ENCODE measurements at places on chromosomes 4 and X.

DNA sequence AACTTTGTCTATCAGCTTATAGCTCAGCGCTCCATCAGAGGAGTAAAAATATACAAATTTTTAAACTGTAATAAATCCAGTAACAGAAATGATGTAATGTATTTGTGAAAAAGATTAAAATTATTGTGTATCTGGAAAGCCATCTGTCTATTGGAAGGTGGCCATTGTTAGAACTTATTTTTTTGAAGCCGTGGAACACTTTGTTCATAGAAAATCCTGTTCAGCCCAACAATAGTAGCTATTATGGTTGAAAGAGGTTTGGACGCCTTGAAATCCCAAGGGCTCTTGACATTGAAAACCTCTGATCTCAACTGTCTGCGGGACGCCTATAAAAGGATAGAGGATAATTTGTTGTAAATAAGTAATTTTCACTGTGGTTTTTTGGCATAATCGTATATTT lies 98.3 kb downstream of the RAPGEF2 start:
- no peak for DNase-seq

DNA sequence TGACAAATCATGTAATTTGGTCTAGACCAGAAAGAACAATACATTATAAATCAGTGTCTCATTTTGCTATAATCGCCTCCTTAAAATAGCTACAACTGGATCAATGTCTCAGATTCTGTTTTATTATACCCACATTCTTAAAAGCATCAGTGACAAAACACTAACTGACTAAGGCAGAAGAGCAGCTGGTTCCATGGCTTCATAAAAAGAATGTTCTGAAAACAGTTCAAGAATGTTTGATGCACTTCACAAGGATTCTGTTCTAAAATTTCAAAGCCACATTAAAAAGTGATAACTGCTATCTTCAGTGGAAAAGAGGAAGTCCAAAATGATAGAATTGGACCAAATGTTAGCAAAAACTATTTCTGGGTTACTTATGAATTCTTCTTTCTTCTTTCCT lies 69.8 kb downstream of the COL25A1 start:
- no peak for DNase-seq

GRCh38 chrX:15834827-15835595 lies 19.6 kb downstream of the AP1S2 start:
- no peak for DNase-seq

- DNase-seq: no peak
These were observed 101.3 kb downstream of the LARP1B start for GRCh38 chr4:128162434-128162833.

DNA sequence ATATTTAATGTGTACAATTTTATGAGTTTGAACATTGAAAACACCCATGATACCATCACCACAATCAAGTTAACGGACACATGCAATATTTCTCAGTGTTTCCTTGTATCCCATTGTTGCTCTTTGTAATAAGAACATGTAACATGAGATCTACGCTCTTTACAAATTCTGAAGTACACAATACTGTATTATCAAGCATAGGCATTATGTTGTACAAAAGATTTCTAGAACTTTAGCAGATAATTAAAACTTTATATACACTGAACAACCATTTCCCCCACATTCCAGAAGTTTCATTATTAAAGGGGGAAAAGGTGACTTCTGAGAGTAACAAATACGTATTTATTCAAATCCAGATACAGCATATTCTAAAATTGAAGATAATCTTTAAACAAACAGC lies 114.5 kb downstream of the SLC10A7 start:
- no peak for DNase-seq

DNA sequence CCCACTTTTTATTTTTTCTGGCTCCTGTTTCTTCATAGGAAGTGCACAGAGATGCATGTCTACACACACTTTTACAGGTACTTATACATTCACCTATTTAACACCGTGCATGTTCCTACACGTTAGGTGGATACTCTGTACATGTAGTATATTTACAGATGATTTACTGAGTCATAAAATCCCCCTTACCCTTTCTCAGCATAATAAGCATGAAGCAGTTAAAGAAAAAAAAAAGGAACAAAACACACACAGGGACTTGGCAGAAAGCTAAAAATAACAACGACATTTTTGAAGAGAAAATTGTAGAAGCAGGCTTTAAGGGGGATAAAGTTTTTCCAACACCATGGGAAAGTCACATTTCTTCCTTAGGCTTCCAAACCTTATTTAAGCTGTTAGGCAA lies 96.4 kb upstream of the IQCM start:
- DNase-seq: no peak

DNA sequence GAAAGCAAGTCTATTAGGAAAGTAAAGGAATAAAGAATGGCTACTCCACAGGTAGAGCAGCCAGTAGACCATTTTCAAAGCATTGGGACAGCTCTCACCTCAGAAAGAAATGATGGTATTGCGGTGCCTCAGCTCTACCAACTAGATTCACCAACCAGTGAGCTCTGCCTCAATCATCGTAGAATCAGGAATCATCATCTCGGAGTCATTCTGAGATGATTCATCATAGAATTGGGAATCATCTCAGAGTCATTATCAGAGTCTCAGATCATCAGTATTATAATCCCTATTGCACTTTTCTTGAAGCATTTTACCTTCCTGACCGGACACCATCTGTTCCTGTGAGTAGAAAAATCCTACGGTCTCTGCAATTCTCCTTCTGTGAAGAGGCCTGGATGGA lies 17.5 kb upstream of the SAT1 start:
- DNase-seq: no peak

DNA sequence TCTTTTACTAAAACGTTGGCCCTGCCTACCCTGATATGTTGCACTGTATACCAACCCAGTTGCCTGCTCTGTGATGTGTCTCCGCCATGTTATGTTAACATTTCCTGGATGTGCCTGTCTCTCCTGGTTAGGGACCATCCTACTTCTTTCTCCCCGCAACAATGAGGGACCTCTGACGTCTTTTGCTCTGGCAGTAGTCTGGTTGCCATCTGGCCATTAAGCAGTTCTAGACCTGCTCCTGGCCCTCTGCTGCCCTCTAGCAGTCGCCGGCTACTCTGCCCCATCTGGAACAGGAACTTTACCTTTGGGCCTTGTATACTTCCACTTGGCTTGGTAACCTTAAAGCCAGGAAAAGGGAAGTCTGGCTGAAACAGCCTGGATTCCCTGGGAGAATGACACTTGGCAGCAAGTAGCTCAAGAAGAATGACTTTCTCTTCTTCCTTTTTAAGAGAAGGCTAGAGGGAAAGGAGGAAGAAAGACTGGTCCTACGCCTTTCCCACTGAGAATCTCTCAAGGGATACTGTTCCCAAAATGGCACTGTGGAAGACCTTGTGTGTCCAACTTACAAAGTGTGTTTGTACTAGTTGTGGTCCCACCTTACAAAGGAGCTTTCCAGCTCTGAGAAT lies 63.5 kb downstream of the GPC3 start:
- no peak for DNase-seq

DNA sequence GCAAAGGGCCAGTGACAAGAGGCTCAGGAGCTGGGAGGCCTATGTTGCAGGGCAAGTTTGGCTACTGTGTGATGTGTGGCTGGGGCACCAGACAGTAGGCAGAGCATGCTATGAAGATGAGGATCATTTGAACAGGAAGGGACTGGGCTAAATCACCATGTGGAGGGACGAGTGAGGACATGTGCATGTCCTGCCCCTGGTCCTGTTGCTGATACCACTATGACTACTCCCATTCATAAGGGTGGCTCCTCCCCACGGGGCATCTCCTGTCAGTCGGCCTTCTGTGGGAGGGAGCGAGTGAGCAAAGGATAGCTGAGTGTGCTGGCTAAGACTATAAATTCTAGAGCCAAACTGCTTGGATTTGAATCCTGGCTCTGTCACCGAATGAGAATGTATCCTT lies 139.2 kb downstream of the TMEM164 start:
- DNase-seq: no peak

DNA sequence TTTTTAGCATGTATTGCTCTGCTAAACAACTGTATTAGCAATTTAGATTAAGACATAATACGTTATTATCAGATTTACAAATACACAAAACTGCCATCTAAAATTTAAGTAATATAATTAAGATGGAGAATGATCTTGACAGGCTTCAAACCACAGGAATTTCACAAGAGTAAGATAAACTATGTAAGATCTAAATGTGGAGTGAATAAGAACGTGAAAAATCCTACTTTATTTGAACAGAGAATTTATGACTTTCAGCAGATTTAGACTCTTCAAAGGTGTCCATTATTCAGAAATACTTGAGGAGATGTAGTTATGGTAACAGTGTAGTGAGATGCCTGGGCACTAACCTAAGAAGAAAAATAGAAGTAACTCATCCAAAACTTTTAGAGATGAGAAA lies 73.2 kb downstream of the SLC4A4 start:
- peak; percentile 7 for DNase-seq

DNA sequence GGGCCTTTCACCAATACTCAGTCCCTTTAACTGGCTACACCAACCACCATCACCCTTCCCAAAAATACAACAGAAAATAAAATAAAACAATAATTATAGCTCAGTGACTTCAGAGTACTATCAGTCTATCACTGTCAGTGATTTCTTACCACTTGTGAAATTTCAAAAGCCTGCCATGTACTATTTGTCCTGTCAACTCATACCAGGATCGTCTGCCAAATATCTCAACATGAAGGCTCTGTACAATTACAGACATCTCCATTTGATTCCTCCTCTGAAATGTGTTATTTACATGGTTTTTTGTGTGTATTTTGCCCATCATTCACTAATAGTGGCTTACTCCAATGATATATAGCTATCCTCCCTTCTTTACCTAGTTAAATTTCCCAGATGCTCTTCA lies 772.0 kb downstream of the IL1RAPL1 start:
- DNase-seq: no peak

DNA sequence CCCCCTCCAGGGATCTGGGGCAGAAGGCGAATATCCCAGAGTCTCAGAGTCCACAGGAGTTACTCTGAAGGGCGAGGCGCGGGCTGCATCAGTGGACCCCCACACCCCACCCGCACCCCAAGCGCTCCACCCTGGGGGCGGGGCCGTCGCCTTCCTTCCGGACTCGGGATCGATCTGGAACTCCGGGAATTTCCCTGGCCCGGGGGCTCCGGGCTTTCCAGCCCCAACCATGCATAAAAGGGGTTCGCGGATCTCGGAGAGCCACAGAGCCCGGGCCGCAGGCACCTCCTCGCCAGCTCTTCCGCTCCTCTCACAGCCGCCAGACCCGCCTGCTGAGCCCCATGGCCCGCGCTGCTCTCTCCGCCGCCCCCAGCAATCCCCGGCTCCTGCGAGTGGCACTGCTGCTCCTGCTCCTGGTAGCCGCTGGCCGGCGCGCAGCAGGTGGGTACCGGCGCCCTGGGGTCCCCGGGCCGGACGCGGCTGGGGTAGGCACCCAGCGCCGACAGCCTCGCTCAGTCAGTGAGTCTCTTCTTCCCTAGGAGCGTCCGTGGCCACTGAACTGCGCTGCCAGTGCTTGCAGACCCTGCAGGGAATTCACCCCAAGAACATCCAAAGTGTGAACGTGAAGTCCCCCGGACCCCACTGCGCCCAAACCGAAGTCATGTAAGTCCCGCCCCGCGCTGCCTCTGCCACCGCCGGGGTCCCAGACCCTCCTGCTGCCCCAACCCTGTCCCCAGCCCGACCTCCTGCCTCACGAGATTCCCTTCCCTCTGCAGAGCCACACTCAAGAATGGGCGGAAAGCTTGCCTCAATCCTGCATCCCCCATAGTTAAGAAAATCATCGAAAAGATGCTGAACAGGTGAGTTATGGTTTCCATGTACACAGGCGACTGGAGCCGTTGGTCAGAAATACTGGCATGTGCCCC lies at the start of gene CXCL1:
Gene CXCL1, plus strand, starts transcription at position 264 of the 926 bp plus-strand sequence. Its CDS starts 78 bp downstream, at position 342.
- no peak for DNase-seq

DNA sequence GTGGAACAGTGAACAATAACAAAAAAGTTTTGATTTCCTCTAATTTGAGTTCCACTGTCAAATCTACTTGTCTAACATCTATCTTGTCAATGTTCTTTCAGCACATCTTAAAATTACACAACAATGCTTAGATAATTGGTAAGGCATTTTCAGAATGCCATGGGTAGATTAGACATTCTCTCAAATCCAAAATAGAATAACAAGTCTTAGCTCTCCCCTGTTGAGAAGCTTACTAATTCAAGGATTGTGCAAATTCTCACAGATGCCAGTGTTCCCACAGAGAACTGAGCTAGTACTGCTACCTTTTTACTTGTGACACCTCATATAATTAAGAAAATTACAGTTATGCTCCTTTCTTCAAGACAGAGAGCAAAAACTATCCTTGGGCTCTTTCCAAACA lies 2442.0 kb downstream of the PCDH7 start:
- no peak for DNase-seq

- no peak for DNase-seq
These were observed 122.8 kb downstream of the SLC10A7 start for GRCh38 chr4:146398896-146399445.

GRCh38 chr4:25941457-25942221 lies 27.6 kb downstream of the SMIM20 start:
- DNase-seq: no peak

DNA sequence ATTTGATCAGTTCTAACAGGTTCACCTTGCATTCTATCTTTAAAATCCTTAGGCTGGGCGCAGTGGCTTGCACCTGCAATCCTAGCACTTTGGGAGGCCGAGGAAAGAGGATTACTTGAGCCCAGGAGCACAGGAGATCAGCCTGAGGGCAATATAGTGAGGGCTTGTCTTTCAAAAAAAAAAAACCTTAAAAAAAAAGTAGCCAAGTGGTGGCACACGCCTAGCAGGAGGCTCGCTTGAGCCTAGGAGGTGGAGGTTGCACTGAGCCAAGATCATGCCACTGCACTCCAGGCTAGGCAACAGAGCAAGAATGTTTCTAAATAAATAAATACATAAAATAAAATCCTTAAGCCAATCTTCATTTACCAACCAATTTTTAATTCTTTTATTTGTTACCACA lies 75.6 kb downstream of the PRSS12 start:
- DNase-seq: no peak

- no peak for DNase-seq
These were observed 45.2 kb downstream of the ADD1 start for GRCh38 chr4:2888886-2889285.

- no peak for DNase-seq
These were observed 157.7 kb downstream of the CHIC2 start for GRCh38 chr4:53906606-53907190.

DNA sequence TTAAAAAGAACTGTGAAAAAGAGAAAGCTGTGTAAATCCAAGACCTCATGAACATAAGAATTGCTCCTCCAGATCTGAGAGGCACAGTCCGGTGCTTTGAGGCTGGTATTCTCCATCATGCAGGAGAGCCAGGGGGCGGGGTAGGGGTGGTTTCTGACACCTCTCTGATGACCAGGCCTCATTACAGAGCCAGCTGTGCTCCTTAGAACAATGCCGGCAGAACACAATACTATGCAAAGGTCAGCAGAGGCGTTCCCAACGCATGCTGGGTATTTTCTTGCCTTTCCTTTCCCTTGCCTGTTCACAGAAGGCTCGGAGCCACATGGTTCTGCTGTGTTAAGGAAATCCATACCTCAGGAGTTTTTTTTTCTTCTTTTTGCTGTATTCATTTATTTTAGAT lies 91.2 kb upstream of the SOD3 start:
- no peak for DNase-seq

- no peak for DNase-seq
These were observed 202.9 kb upstream of the NPY2R start for GRCh38 chr4:155005395-155006090.
